ENCODE measurements at places on chromosomes 12 and 14. TPM values are rescaled to one million over a fixed set of nuclear protein-coding genes. Genes with fewer than 3 reads are reported as not detected.
A peak's percentile ranks its signal among the peaks of the same experiment; 100 is the strongest.

Gene SLC24A4
- polyA plus RNA-seq: 0.05 TPM

Gene SLC41A2
- 3.3 TPM for polyA plus RNA-seq

Gene AHSA1
- 103 TPM for polyA plus RNA-seq

DNA sequence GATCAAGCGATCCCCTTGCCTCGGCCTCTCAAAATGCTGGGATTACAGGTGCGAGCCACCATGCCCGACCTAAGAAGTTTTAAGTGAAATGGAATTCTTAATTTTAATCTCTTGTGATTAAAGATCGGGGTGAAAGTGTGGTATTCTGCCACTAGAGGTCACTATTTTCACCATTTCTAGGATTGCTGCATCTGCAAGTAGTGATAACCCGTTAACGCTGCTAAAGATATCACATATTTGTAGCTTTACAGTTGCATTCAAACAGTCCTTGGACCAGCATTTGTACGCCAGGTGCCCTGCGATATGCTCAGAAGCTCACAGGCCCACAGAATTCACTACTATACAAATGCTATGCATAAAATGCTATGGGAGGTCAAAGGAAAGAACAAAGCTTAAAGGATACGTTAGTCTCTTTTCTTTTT, 19.3 kb downstream of the CCDC62 start:
- peak; percentile 60 for DNase-seq

DNA sequence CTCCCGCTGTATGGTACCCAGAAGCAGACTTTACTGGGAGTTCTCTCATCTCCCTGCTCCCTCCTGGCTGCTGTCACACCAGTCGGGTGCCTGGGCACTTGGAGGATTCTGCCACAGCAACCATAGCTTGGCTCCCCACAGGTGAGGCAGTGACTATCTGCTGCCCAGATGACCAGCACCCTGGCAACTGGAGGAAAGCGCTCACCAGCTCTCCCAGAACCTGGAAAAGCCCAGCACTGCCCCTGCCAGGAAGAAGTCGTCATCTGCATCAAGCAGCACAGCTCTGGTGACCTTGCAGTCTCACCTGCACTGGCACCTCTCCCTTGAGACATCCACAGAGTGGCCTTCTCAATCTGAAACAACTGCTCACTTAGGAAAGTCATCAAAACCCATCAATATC, 31.9 kb upstream of the TC2N start:
- DNase-seq: no peak

GRCh38 chr12:6163416-6164060, 36.7 kb upstream of the CD9 start:
- DNase-seq: no peak

DNA sequence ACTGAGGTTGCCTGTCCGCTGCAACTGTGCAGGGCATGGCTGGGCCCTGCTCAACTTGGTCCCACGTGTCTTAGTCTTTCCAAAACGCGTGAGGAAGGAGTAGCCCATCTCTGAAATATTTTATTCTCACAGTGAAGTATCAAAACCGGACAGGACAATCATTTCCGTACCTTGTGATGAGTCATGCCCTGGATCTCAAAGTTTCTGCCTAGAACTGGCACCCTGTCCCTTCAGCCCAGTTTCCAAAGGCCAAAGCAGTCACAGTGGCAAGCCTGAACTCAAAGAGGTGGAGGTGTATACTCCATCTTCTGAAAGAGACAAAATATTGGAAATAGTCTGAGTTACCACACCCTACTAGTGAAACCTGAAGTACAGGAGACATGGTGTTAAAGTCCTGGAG, 28.5 kb upstream of the SRGAP1 start:
- no peak for DNase-seq

- DNase-seq: no peak
Measured at GRCh38 chr12:112901271-112901670, 5.5 kb upstream of the OAS1 start.

- no peak for DNase-seq
Measured at GRCh38 chr12:5072311-5072710, 28.6 kb downstream of the KCNA5 start.
